ENCODE measurements at places on chromosomes 6 and 20. TPM values are rescaled to one million over a fixed set of nuclear protein-coding genes. Genes with fewer than 3 reads are reported as not detected.

Gene PBOV1
- not detected for total RNA-seq

Gene PDYN
- total RNA-seq = not detected

Gene TRIM31
- not detected for total RNA-seq

Gene OGFR
- total RNA-seq = 65.4 TPM

Gene TNNC2
- 1.5 TPM for total RNA-seq

Gene CDH22
- 0.32 TPM for total RNA-seq

Gene TGM3
- not detected for total RNA-seq

Gene TRIM26
- 45.7 TPM for total RNA-seq

Gene ENPP5
- total RNA-seq = 0.32 TPM

Gene BNIP5
- total RNA-seq = not detected

Gene ISM1
- 4.5 TPM for total RNA-seq

Gene LTA
- not detected for total RNA-seq

Gene RGS17
- total RNA-seq = 0.47 TPM

Gene VSTM2L
- total RNA-seq = 0.60 TPM

Gene SAMD5
- 0.69 TPM for total RNA-seq

Gene HLA-DQA2
- total RNA-seq = not detected

Gene PSMF1
- total RNA-seq = 140 TPM

Gene CRISP2
- total RNA-seq = not detected

Gene WFDC12
- total RNA-seq = not detected

Gene PNPLA1
- 0.37 TPM for total RNA-seq

Gene SIRPA
- 78.7 TPM for total RNA-seq

Gene DOK5
- total RNA-seq = 1.9 TPM

Gene SDC4
- total RNA-seq = 31.4 TPM

Gene CDS2
- 49.5 TPM for total RNA-seq

Gene PRL
- total RNA-seq = not detected

All from omental fat pad (tissue), 4 donors.